ENCODE measurements at places on chromosomes 16 and 17.

GRCh38 chr17:39001703-39002637 lies 34.8 kb upstream of the FBXO47 start:
- DNase-seq, result peak; percentile 92

- DNase-seq, result no peak
Measured at GRCh38 chr16:66886321-66886720, 6.0 kb downstream of the PDP2 start.

DNA sequence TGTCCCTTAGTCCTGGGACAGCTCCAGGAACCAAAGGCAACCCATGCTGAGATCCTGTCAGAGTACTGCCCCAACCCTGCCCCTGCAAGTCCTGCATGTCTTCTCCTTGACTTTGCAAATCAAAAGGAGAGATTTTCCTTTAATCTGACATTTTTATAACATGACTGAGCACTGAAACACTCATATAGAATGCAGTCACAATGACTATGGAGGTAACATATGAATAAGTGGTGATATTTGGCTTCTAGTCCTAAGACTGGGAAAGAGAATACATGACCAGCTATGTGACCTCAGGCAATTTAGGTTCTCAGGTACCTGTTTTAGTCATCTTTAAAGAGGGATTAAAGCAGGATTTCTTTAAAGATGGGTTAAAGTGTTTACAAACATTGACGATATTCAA lies 941.6 kb upstream of the CDH8 start:
- no peak for DNase-seq

DNA sequence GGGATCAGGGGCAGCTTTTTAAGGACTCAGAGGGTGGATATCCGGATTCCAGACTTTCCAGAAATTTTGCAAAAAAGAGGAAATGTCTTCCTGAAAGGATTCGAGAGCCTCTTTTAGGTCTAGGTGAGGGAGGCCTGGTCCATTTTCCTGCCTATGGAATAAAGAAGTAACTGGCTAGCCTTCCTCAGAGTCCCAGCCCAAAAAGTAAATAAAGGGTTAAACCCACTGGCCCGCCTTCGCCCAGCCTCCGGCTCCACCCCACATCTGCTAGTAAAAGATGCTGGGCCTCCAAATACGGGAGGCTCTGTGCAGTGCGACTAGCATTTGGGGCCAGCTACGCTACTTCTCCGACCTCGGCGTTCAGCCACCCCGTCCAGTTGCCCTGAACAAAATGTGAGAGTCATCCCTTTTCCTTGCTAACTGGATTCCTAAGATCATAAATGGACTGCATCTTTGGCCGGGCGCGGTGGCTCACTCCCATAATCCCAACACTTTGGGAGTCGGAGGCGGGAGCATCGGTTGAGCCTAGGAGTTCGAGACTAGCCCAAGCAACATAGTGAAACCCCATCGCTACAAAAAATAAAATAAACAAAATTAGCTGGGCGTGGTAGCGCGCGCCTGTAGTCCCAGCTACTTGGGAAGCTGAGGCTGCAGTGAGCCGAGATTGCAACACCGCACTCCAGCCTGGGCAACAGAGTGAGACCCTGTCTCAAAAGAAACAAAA lies 824 bp upstream of the MPP2 start:
- peak; percentile 66 for DNase-seq

GRCh38 chr16:81885976-81886586 lies 107.0 kb downstream of the PLCG2 start:
- DNase-seq, result peak; percentile 23

DNA sequence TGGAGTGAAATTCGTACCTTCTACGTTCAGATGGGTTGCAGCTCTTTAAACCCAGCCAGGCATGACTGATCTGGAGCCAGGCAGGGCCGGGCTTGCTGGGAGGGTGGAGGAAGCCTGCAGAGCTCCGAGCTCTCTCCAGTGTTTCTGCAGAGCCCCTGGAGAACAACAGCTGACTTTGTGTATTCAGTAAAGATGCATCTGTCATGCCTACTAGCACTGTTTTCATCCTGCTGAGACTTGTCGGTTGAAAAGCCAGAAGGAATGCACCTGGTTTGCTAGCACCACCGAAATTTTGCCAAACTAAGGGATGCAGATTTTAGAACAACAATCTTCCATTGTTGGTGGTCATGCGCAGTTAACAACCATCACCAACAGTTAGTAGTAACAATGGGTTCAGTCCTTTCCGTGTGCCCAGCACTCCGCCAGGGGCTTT lies 22.4 kb upstream of the SCNN1B start:
- DNase-seq, result no peak

DNA sequence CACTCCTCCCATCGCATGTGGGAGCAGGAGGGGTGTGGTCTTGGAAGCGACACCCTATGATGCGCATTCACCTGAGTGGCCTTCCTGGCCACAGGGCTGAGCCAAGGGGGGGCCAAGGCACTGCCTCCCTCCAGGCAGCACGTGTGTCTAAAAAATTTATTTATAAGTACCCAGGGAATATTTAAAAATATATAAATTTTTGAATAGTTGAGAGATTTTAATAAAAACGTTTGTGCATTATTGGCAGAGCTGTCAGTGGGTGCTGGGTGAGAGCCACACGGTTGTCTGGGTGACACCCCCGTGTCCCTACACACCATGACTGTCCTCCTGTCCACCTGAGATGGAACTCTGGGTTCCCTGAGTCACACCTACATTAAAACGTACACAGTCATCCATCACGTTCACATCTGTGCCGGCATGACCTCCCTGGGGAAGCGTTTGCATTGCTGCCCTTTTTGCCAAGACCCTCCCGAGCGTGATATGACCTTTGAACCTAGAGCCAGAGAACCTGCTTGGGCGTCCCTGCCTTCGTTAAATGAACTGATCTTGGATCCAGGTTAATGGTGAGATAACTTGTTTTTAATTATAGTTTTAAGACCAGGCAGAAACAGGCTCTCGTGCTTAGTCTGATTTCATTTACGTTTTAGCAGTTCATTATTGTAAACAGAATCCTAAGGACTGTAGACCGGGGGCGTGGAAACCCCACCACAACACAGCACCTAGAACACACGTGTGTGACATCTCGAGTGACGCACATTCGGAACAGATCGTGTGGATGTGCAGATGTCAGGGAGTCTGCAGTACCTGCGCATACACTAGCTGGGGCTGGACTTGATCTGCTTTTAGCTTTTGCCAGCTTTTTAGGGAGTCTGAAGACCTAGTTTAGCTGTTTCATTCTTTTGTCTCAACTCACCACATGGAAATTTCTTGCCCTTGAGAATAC lies 192.8 kb upstream of the CHMP6 start:
- DNase-seq, result no peak

DNA sequence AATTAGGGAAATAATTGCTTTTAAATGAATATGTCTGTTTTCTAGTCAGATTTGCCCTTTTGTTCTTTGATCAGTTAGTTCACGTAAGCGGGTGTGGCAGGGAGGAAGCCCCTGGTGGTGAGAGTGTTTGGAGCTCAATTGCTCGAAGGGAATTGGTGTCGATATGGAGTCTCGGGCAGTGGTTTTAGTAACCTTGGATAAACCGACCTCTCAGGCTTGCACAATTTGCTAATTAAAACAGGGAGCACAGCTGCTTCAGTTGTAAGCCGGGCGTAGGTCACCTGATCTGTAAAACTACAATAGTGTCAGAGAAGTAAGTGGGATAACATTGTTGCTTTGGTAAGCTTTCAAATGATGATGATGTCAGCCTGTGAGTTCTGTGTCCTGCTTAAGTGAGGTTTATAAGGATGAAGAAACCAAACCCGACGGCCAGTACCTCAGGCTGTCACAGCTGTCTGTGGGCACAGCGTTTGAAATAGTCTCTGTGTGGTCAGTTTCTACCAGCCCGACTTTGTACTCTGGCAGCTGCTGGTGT lies 2.9 kb downstream of the ZNF750 start:
- no peak for DNase-seq

GRCh38 chr16:11262915-11263314 lies 6.2 kb downstream of the TNP2 start:
- DNase-seq, result no peak

GRCh38 chr17:10197362-10197720 lies 1.1 kb downstream of the GAS7 start:
- no peak for DNase-seq

DNA sequence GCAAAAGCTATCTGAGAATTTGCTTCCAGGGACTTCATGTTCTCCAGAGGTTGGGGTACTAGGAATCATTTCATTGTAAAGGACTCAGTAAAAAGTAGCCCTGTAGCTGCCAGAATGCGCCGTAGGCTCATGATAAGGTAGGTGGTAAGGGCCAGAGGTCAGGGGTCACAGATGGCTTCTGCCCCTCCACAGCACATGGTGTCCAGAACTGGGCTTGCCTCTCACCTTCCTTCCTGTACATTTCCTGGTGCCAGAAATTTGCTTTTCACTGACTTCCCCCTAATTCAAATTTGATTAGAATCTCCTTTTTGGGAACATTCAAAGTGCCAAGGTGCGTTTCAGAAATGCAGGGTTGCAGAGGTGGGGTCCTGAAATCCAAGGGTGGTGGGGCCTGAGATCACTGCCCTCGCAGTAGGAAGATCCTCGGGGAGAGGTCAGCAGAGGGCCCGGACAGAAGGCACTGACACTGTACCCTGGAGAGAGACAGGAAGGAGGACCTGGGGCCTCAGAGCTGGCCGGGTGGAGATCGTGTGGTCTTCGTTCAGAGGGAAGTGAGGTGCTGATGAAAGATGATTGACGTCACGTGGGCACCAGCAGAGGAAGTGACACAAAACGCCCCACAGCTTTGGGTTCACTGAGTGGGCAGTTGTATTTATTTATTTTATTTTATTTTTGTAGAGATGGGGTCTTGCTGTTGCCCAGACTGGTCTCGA lies 25.5 kb upstream of the METRNL start:
- no peak for DNase-seq

DNA sequence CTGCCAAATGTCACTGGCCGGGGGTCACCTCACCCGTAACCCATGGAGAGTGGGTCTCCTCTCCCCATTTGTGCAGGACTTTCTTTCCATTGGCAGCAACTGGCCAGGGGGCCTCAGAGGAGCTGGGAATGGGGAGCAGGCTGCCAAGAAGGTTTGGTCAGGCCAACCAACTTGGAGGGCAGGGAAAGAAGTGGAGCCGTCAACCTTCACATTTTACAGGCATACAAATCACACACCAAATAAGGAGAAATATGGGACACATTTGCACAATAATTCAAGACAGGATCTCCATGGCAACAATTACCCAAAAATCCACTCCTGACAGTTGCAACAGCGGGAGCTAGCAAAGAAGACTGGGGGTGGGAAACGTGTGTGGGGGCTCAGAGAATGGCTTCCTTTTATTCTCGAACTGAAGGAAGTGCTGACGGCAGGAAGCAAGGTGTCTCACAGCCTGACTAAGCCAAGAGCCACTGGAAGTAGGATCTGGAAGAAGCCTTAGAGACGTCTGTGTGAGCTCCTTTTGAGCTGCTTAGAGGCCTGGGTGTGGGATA lies 20.9 kb downstream of the RPRML start:
- no peak for DNase-seq

Data from RPMI7951 (cell line).